ENCODE measurements at places on chromosomes 11 and 22.

- no peak for DNase-seq
Observed at GRCh38 chr11:128022007-128022368, 565.4 kb downstream of the ETS1 start.

- DNase-seq = no peak
Observed at GRCh38 chr11:72446929-72447769, 12.8 kb upstream of the CLPB start.

- no peak for DNase-seq
Observed at GRCh38 chr11:10751581-10751940, 515 bp downstream of the CTR9 start.

GRCh38 chr22:29475550-29475949, 4.5 kb upstream of the NEFH start:
- no peak for DNase-seq

DNA sequence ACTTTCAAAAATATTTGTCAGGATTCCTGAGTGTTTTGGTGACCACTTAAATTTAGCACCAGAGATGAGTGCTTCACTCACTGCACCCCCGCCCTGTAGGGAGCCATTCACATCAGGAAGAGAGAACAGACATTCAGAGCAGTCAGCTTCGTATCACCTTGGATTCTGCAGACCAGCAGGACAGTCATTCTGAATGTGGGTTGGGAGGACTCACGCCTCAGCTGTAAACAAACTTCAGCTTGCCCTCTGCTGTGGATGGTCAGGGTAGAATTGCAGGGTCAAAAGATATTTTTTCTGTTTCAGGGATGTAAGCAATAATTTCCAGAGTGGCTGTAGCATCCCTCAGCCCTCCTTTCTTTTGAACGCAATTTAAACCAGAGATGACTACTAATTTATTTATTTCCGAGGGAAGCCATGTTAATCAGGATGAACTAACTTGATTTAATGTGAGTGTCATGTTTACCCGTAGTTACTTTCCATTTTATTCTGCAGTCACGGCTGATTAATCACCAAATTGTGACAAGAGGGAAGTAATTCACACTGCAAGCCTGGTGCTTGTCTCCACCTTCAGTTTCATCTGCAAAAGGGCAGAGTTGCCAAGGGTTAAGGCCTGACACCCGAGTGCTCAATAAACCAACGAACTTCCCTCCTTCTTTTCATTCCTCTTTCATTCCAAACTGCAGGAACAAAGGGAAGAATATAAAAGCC, 174.2 kb upstream of the DDI1 start:
- DNase-seq = no peak

GRCh38 chr22:20013382-20013871, 3.2 kb downstream of the ARVCF start:
- DNase-seq = no peak

- no peak for DNase-seq
Observed at GRCh38 chr11:102589047-102589459, 36.1 kb downstream of the MMP20 start.

GRCh38 chr11:115869780-115870431, 365.7 kb upstream of the CADM1 start:
- DNase-seq = no peak

DNA sequence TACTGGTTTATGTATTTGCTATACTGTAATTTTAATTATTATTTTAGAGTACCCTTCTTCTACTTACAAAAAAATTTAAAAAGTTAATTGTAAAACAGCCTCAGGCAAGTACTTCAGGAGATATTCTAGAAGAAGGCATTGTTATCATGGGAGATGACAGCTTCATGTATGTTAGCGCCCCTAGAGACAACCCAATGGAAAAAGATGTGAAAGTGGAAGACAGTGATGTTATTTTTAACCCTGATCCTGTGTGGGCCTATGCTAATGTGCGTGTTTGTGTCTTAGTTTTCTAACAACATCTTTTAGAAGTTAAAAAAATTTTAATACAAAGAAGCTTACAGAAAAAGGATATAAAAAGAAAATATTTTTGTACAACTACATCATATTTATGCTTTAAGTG, 205.0 kb downstream of the FAM76B start:
- DNase-seq = no peak

DNA sequence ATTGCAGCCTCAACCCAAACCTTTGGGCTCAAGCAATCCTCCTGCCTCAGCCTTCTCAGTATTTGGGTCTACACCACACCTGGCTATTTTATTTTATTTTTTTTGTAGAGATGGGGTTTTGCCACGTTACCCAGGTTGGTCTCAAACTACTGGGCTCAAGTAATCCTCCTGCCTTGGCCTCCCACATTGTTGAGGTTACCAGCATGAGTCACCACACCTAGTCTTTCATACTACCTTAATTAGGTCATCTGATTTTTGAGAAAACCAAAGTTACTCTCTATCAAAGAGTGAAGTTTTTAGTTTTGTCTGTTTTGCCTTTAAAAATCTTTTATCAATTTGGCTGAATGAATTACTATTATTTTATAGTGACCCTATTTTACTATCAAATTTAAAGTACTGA, 335.6 kb upstream of the LRRC4C start:
- no peak for DNase-seq

DNA sequence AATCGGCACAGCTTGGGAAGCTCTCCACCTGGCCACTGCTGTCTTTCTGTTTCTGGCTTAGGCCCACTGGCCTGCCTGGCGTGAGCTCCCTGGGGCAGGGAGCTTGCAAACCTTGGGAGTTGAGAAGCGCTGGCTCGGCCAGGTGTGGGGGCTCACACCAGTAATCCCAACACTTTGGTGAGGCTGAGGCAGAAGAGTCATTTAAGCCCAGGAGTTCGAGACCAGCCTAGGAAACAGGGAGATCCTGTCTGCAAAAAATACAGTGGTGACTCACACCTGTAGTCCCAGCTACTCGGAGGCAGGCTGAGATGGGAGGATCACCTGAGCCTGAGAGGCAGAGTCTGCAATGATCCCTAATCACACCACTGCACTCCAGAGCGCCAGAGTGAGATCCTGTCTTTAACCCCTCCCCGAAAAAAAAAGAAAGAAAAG, 4.0 kb downstream of the AP5B1 start:
- no peak for DNase-seq

- DNase-seq = no peak
Observed at GRCh38 chr11:121012091-121012490, 11.8 kb upstream of the TBCEL start.

- DNase-seq = peak; percentile 72
Observed at GRCh38 chr22:46006379-46007002, 29.5 kb upstream of the WNT7B start.

DNA sequence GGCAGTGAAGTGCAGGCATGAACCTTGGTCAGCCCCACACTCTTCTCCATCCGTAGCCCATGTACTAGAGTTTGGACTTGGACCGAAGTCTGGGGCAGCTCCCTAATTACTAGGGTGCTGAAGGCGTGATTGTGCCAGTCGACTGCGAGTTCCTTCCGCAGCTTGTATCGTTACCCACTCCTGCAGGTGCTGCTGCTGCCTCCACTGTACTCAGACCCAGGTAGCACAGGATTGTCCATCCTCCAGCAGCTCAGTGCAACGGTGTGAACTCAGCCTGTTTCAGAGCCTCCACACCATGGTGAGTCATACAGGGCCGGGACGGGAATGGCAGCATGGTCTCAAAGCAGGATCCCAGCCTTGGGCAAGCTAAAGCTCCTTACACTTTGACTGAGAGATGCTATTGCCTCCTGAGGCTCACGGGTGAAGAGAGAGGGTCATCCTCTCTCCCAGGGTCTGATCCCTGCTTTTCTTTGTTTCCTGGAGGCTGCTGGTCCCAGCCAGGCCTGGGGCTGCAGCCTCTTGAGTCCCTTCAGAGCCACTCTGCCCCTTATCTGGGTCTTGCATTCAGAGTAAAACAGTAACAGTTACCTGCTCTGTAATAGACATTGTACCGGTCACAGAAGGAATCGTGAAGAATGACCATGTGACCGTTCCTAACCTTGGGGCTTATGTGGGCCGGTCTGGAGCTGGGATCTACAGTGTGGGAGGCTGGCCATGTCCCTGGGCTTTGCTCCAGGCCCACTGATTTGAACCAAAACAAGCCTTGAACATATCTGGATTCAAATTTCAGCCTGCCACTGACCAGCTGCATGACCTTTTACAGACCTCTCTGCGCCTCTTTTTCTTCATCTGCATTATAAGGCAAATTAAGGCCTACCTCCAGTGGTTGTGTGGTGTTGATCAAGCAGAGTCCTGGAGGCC, 1.7 kb downstream of the TKFC start:
- DNase-seq = no peak

DNA sequence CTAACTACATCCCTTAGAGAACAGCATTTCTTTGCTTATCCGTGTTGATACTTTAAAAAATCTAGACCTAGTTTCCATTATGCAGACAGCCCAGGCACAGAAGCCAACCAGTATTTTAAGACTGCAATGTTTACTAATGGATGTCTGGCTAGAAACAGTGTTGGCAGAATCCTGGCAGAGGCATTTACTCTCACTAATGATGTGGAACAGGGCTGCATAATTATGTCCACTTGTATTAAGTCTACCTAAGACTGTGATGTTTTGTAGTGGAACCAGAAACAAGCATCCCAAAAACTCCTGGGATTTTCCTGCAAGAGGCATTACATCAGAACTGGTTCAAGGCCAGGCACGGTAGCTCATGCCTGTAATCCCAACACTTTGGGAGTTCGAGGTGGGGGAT, 50.2 kb upstream of the PICALM start:
- no peak for DNase-seq

- DNase-seq = no peak
Observed at GRCh38 chr11:62171261-62171723, 18.7 kb upstream of the SCGB1D1 start.

DNA sequence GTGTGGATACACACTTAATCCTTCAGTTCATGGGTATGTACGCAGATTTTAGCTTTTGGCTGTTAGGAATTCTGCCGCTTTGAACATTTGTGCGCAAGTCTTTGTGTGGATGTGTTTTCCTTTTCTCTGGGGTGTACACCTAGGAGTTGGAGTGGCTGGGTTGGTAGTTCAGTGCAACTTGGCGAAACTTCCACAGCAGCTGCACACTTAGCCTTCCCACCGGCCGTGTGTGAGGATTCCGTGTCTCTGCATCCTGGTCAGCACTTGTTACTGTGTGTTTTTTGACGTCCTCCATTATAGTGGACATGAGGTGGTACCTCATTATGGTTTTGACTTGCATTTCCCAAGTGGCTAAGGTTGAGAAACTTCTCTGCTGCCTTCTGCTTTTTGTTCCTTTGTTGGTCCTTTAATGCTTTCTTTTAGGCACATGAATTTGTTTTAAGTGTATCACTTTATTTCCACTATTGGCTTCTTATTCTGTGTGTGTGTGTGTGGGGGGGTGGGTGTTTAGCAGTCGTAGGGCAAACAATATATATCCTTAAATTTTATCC, 72.1 kb upstream of the SLC25A18 start:
- DNase-seq = no peak

GRCh38 chr22:20648306-20648903, 125.5 kb upstream of the SERPIND1 start:
- DNase-seq = no peak

GRCh38 chr11:119854521-119854920, 125.5 kb upstream of the NECTIN1 start:
- DNase-seq = no peak

GRCh38 chr22:28833276-28833923, 33.0 kb upstream of the XBP1 start:
- DNase-seq = no peak

DNA sequence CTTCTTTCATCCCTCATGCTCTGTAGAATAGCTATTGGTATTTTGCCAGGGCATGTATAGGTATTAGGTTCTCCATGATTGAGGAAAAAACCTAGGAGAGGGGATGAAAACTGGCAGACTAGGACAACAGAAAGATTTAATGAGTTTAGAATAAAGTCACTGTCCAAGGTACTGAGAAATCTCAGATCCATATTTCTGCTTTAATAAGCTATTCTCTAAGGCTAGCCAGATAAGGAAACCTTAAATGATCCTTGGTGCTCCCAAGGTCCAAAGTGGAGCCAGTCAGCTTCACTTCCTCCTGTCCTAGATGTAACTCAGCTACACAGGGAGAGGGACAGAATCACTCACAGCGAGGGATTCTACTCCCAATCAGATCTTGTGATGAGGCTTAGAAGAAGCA, 13.7 kb upstream of the CSNK2A3 start:
- DNase-seq = no peak

DNA sequence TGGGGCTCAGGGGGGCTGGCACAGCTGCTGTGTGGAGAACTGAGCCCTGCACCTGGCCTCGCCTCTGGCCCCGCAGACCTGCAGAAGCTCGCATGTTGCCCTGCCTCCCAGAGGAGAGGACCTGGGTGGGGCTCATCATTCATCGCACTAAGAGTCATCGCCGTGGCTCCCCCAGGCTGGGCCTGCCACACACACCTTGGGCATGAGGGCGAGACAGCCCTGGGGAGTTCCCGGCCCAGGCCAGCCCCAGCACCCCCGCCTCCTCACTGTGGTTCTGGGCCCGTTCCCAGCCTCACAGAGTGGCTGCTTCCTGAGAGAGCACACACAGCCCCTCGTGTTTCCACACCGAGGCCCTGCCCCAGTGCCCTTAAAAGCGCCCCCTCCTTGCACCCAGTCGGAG, 694.6 kb downstream of the TBC1D22A start:
- no peak for DNase-seq

GRCh38 chr11:65506772-65507505, 8.1 kb downstream of the MALAT1 start:
- DNase-seq = no peak

- DNase-seq = no peak
Observed at GRCh38 chr11:15903246-15903645, 453.1 kb downstream of the SOX6 start.
